ENCODE measurements at places on chromosomes 2 and 18. TPM values are rescaled to one million over a fixed set of nuclear protein-coding genes. Genes with fewer than 3 reads are reported as not detected.

The COLEC11 gene
- not detected for total RNA-seq

The RPRM gene
- total RNA-seq: not detected

The MC2R gene
- not detected for total RNA-seq

The SKOR2 gene
- total RNA-seq: not detected

The OLA1 gene
- 74.7 TPM for total RNA-seq

The CTLA4 gene
- 0.52 TPM for total RNA-seq

The HOXD4 gene
- total RNA-seq: 0.36 TPM

The CELF4 gene
- total RNA-seq: not detected

The IL1F10 gene
- not detected for total RNA-seq

The BIN1 gene
- 4.5 TPM for total RNA-seq

The AGFG1 gene
- total RNA-seq: 62.4 TPM

The CCDC195 gene
- not detected for total RNA-seq

The FOXI3 gene
- total RNA-seq: not detected

The DLGAP1 gene
- 0.28 TPM for total RNA-seq

DNA sequence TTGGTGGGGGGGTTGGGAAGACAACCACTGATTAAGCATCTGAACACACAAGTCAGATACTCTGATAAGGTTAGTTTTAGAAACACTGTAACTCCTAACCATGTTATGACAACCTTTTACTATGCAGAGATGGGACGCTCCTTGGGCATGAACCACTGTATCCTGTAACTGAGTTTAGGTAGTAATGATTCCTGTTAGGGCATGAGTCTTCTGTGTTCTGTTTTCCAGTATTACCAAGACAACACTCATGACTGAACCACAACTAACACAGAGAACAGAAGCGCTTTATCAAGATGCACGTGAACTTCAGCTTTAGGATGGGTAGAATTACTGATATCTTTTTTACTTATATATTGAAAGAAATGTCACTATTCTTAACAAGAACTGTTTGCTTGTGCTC is 14.1 kb upstream of the CREB1 start:
- ATAC-seq: no peak

- ATAC-seq: no peak
These were observed 402.8 kb downstream of the ARHGAP15 start for GRCh38 chr2:143532061-143532460.

- no peak for ATAC-seq
These were observed 292.7 kb downstream of the RNF144A start for GRCh38 chr2:7209757-7210555.

DNA sequence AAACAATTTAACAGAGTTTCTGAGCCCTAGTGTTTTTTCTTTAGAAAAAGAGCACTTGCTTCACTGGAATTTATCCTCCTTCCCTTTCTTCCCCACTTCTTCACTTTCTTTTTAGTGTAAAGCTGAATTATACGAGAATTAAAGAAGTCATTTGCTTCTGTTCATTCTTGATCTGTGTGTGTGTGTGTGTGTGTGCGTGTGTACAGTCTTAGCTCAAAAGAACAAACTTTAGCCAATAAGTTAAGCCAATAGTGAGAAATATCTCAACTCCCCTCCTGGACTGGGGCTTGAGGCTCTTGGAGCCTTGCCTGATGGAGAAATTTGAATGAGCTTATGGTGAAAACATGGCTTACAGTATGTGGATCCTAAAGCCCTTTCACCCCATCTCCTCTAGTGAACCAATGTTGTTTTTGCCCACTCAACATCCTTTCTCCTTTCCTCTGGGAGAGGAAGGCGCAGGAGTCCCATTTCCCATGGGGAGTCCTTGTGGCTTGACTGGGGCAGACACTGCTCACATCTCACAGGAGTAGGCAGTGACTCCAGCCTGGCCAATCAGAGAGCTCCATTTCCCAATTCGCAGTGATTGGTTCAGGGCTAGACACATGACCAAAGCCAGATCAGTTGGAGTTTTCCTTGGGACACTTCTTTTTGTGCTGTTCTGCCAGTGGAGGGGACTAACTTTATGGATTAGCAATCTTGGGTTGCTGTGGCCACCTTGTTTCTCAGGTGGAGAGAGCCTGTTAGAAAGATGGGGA is 16.3 kb upstream of the MYO3B start:
- ATAC-seq: no peak

- peak; percentile 27 for ATAC-seq
These were observed 720 bp downstream of the KRTCAP3 start for GRCh38 chr2:27442920-27443282.

GRCh38 chr2:20141056-20141762 is 83.7 kb downstream of the SDC1 start:
- peak; percentile 72 for ATAC-seq

GRCh38 chr2:70678576-70679143 is 89.3 kb downstream of the ADD2 start:
- ATAC-seq: no peak

DNA sequence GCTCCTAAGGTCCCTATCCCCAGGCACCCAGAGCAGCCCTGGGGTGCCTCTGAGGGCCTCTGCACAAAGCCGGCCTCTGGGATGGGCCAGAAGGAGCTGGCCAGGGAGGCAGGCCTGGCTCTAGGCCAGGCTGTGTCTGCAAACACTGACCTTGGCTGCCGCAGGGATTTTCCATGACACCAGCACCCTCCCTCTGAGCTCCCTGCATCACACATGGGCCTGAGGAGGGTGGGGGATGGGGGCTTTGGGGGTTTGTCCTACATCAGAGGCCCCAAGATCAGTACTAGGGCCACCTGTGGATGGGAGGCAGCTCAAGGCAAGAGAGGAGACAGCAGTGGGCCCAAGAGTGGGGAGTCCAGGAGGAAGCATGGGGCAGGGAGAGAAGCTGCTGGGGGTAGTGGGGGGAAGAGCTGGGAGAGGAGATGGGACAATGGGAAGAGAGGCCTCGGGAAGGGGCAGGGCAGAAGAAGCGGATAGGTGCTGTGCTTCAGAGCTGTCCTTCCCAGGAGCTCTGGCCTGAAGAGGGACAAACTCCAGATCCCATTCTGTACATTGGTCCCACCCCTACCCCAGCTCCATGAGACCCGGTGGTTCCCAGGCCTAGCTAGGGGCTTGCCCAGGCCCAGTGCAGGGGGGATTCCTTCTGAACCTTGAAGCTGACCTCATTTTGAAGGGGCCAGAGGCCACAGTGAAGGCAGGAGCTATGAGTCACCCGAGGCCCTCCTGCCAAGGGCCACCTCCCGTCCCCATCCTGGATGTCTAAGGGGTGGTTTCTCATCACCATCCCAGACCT is 28.0 kb downstream of the KCNK3 start:
- peak; percentile 37 for ATAC-seq

DNA sequence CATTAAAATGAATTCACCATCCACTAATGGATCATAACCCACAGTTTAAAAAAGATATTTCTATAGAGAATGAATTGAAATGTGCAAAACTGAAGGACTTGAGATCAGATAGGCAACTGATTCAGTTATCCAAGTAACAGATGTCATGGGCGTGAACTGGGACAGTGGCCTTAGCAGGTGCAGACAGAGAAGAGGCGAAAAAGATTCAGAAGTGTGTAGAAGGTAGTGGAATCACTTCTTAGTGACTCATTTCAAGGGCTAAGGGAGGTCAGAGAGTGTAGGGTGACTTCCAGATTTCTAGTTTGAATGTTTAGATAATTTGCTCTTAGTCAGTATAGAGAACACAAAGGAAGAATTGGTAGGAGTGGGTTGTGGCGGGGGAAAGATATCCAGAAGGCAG is 79.7 kb downstream of the EHBP1 start:
- ATAC-seq: peak; percentile 59

DNA sequence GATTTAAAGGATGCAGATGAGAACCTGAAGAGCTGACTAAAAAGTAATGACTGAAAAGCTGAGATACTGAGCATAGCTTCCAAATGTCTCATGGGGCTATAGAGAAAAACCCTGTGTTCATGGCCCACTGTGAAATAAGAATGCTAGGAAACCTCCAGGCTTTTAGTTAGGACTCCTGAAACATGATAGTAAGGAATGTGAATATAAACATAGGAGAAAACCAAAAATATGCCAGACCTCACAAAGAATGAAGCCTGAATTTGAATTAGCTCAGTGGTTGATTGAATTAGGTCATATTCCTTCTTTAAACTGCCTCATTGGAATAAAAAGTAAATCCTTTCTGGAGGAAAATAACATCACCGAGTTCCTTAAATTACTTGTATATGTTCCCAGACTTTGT is 194.5 kb upstream of the NXPH2 start:
- no peak for ATAC-seq

GRCh38 chr2:120140866-120141265 is 82.3 kb downstream of the TMEM185B start:
- ATAC-seq: no peak

DNA sequence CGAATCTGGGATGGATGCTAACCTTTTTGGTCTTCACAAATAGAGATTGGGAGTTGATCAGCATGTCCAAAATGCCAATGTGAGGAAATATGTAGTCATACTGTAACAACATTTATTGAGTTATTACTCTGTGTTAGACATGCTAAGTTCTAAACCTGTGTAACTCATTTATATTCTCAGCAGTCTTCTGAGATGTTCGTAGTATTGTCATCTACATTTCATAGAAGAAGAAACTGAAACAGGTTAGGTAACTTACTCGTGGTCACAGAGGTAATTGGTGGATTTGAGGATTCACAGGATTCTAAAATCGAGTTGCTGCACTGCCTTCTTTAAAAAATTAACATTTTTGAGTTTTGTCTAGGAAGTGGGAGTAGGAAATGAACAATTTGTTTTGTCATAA is 162.1 kb downstream of the UBE2E3 start:
- ATAC-seq: no peak

GRCh38 chr2:16890081-16890480 is 224.4 kb upstream of the CYRIA start:
- ATAC-seq: no peak

DNA sequence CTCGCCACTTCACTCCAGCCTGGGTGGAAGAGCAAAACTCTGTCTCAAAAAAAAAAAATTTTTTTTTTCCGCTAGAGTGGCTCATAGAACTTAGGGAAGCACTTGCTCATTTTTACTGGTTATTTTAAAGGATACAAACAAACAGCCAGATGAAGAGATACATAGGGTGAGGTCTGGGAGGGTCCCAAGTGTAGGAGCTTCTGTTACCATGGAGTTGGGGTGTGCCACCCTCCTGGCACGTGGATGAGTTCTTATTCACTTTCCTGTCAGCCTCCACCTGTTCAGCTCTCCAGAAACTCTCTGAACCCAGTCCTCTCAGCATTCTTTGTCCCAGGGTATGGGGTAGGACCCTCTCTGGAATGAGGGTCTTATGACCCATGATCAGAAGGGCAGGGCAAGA is 4.9 kb upstream of the MAT2A start:
- no peak for ATAC-seq

DNA sequence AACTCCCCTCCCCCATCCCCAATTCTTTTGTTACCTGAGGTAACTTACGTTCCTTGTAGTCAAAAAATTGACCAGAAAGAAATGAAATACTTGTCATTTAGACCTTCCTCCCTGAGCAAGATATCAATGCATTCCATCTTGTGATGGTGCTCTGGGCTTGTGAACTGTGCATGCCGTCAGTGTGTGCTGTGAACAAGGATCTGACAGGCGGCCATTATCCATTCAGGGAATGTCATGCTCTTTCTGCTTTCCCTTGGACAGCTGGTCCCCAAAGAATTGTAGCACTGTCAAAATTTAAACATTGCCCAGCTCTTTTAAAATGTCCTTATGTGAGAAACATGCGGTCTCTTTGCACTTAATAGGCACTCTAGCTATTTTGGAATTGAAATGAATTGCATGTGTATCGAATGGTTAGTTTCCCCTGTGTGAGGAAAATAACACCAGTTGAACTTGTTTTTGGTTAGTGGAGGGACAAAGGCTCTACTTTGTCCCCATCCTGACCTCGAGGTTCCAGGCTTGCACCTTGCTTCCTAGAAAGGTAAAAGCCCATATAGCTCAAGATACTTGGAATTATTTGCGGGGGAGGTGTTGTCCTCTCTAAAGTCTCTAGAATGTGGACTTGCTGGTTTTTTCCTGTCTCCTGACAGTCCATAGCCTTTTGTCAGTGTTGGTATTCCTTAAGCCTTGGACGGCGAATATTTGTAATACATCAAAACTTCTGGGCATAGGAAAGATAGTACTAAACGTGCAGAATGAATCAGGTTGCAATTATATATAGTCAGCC is 350.9 kb downstream of the NUP35 start:
- no peak for ATAC-seq

- no peak for ATAC-seq
These were observed 173.9 kb downstream of the RNF152 start for GRCh38 chr18:61718944-61719343.

DNA sequence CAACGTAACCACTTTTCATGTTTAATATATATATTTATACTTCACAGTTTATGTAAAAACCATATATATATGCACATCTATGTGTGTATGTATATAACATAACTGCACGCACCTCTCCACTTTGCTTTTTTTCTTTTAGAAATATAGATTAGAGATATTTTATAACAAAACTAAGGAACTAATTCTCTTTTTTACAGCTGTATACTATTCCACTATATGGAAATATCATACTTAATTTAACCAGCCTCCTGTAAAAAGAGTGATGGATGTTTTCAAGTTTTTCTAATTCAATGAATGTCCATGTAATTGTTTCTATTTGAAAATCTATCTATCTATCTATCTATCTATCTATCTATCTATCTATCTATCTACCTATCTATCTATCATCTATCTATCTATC is 4.6 kb downstream of the ARHGAP15 start:
- no peak for ATAC-seq

GRCh38 chr2:83191316-83191715 is 1267.8 kb downstream of the SUCLG1 start:
- no peak for ATAC-seq

GRCh38 chr2:232458661-232459418 is 2.9 kb downstream of the ALPI start:
- ATAC-seq: no peak

GRCh38 chr2:85695691-85696668 is 1.8 kb downstream of the GNLY start:
- ATAC-seq: no peak

DNA sequence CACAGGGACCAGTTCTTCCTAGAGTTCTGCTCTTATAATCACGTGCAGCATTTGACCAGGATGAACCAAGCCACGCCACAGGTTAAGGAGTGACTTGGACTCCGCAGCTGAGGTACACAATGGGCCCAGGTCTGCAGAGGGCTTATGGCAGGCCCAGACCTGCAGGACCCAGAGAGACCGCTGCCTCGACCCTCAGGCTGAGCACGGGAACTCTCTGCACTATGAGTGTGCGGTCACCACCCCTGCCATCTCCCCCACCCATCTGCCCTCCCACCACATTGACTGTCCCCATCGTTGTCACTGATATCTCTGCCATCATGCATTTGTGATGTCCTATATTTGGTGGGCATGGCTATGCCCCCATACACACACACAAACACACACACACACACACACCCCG is 45.7 kb upstream of the HPCAL1 start:
- ATAC-seq: no peak
